Activated gamma-delta T cell treated with Interleukin-2 at 50 U/mL for 16 hours (primary cell): ENCODE measurements at places on chromosomes 7 and 10.

DNA sequence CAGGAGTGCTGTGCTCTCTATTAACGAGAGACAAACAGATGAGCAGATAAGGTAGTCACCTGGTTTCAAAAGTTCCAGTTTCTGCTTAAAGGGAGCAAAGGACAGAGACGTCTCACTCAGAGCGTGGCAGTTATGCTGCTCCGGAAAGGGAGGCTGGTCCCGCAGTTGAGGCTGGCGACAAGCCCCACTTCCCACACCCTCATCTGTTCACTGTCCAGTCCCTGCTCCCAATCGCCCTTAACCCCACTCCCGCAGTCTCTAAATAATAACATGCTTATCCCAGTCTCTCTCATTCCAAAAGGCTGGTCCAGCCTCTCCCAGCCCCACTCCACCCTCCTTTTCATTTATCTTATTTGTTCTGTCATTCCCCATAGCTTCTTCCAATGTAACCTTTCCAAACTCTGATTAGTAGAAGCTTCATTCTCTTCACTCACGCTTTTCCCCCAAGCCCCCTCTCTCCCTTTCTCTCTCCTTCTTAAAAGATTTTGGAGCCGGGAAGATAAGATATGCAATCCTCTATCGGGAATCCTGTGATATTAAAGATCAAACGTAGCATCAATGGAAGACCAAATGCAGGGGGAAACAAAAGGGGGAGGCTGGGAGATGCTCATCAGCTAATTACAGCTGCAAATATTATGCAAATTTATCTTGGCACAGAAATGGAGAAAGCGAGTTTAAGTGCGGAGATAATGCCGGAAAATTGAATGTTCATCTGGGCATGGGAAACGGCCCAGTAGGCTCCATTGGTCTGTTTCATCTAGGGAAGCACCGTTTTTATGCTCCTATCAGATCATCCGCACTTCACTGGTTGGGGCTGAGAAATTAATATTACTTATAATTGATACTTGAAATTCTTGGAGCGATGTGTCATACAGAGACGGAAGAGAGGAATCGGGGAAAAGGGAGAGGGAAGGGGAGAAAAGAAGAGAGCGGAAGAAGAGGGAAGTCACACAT is 16.3 kb upstream of the GATA3 start:
- no peak for DNase-seq

- DNase-seq, result no peak
Observed at GRCh38 chr10:28125701-28126100, 126.8 kb upstream of the ODAD2 start.

GRCh38 chr7:75663302-75663907 is 75.3 kb downstream of the HIP1 start:
- DNase-seq, result no peak

DNA sequence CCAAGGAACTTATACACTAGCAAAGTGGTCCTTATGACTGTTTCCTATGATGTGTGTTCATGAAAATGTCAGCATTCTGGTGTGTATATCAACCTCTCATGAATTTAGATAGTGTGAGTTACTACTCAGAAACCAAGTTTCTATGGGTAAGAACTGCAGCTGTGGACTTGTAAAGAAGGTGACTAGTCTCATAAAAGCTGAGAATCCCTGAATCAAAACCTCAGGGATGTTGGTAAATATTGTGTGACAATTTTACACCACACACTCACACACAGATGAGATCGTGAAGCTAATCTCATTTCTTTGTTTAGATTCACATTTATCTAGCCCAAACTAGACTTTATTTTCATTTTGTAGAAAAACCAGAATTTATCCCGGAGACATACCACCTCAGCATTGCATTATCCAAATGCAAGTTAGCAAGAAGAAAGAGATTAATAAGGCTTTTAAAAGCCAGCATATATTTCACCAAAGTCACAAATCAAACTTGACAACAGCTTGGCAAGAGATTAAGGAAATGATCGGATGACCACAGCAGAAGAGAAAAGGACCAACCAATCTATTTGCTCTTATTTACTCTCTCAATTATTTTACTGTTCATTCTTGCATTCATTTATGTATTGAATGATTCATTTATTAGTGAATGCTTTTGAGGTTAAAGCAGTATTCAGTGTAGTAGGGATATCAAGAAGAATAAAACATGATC is 92.9 kb downstream of the PLXDC2 start:
- no peak for DNase-seq

GRCh38 chr10:74824184-74824899 is 2.1 kb upstream of the KAT6B start:
- peak; percentile 20 for DNase-seq

DNA sequence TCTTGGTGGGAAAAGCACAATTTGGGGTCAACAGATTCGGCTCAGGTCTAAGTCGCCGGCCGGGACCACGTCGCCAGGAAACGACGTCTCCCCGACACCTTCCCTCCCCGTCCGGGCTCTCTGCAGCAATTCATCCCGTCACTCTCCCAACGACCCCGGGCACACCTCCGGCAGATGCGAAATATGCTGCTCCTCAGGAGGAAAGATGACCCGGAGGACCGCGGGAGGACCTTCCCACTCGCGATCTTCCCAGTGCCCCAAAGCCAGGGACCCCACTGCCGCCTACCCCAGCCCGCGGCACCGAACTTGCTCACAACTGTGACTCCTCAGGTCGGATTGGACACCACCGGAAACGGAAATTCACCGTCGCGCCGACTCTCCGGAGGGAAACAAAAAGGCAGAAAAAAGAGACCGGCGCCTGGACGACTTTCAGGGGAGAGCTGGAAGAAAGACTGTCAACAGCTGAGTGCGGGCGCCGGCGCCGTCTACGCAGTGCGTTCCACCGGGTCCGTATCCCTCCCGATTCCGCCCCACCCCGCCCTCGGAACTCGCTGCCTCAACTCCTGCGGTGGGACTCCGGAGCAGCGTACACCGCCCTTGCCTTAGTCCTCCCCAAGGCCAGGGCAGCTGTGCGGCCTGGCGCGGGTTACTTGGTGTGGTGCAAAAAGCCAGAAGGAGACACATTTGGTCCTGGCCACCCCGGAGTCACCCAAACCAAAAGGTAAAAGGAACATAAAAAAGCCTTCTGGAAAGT is 13.8 kb upstream of the SEC24C start:
- DNase-seq, result peak; percentile 88

- no peak for DNase-seq
Observed at GRCh38 chr7:46651070-46651469, 730.0 kb upstream of the IGFBP3 start.
